ENCODE measurements at places on chromosomes 2 and 18.

DNA sequence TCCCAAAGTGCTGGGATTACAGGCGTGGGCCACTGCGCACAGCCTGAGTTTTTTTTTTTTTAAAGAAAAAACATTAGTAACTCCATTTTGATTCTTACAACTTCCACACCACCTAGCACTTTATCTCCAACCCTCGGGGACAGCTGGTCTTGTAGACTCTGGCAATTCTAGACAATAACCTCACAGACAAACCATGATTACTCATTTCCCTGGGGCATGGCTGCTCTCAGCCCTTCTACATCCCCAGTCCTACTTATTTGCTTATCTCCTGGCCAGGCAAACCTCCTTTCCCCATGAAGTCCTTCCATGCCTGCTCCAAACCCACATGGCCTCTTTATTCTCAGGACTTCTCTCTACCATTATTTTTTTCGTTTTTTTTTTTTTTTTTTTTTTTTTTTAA, 91.1 kb downstream of the ACTR3 start:
- DNase-seq = no peak

GRCh38 chr18:48821251-48821590, 129.5 kb downstream of the SMAD7 start:
- no peak for DNase-seq

DNA sequence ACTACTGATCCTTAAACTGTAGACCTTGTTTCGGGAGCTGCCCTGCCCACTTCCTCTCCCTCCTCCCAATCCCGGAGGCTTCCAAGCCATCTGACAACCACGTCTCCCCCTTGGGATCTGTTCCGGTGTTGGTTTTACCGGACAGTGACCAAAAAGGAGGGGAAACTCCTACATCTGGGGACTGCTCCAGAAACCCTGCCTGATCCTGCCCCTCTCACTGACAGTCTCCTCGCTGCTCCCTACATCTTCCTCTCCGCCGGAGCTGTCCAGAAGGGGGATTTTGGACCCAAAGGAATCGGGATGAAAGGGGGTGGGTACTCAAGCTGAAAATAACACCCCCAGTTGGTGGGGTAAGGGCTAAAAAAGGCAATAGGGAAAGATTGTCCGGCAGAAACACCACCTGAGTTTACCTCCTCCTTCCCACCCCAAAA, 1.5 kb downstream of the INO80D start:
- DNase-seq = peak; percentile 74

DNA sequence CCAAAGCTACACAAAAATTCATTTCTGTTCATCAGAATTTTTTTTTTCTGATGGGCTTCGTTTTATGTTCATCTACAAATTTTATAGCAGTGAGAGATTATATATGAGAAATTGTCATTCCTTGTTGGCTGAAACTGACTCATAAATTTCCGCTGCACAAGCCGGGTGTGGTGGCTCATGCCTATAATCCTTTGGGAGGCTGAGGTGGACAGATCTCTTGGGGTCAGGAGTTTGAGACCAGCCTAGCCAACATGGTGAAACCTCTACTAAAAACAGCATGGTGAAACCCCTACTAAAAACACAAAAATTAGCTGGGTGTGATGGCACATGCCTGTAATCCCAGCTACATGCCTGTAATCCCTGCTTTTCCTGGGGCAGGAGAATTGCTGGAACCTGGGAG, 72.0 kb downstream of the PLEKHM3 start:
- no peak for DNase-seq
